ENCODE measurements at places on chromosomes 7 and 10.

DNA sequence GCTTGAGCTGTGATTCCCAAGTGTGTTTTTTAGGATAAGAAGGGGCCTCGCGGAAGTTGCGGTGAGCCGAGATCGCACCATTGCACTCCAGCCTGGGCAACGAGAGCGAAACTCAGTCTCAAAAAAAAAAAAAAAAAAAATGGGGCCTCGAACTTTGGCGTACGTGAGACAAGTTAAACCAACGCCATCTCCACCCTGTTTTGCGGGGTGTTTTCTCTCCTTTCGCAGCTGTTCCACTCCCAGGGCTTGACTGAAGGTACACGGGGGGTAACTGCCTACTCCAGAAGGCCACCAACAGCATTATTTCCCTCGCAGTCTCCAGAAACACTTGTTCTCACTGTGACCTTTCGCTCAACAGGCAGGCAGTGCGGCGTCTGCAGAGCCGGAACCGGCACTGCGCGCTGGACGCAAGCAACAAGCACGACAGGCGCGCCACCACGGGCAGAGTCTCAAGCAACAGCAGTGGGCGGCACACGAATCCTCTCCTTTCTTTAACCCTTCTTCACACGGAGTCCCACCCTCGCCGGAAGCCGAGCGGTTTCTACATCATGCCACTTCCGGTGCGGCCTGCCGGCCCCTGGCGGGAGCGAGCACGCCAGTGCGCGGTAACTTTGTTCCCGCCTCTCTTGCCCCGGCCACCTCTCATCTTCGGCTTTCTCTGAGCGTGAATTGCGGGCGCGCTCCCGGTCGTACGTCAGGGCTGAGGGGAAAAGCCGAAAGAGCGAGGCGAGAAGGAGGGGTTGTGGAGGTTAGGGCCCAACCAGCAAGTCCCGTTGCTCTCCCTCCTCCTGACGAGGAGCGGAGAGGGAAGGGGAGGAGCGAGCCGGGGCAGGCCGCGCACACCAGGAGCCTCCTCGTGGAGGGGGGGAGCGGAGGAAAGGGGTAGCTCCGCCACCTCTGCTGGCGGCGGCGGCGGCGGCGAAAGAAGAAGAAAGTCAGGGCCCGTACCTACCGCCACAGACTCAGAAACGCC is 814 bp upstream of the CDK13 start:
- DNase-seq: peak; percentile 99

DNA sequence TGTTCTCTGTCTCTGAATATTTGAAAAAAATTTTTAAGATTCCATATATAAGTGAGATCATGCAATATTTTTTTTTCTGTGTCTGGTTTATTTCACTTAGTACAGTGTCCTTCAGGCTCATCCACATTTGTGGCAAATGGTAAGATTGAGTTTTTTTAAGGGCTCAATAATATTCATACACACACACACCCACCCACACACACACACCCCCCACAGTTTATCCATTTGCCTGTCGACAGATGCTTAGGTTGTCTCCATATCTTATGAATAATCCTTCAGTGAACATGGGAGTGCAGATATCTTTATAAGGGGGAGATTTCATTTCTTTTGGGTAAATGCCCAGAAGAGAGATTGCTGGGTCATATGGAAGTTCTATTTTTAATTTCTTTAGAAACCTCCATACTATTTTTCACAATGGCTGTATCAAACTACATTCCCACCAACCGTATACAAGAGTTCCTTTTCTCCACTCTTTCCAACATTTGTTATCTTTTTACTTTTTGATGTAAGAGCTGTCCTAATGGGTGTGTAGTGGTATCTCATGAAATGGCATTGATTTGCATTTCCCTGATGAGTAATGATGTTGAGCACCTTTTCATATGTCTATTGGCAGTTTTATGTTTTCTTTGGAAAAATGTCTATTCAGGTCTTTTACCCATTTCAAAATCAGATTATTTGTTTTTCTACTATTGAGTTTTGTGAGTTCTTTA is 35.0 kb downstream of the AUTS2 start:
- no peak for DNase-seq

DNA sequence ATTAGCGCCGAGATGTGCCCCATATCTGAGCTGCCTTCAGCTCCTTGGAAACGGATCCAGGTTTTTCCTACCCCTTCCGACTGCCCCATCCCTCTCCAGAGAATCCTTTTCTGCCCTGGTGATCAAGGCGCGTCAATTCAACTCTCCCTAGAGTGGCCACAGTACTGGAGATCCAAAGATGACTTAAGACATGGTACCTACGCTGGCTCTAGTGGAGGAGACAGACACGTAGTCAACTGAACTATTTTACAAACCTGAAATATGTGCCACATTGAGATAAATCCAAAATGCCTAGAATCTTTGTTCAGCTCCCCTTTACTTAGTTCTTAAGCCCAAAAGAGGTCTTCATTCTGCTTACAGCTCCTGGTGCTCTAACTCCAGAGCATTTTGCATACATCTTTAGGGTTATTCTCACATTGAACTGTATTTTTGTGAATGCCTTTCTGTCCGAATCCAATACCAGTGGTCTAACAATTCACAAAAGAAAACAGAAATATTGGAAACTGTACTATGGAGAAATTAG is 444 bp upstream of the TNPO3 start:
- no peak for DNase-seq

- DNase-seq: no peak
Measured at GRCh38 chr7:95191795-95192194, 132.5 kb downstream of the PON1 start.

- DNase-seq: no peak
Measured at GRCh38 chr10:91590142-91590903, 42.5 kb downstream of the PPP1R3C start.

GRCh38 chr7:139958599-139959284 is 104.0 kb downstream of the PARP12 start:
- DNase-seq: no peak

- DNase-seq: peak; percentile 70
Measured at GRCh38 chr10:119859420-119860258, 13.0 kb downstream of the MCMBP start.

- no peak for DNase-seq
Measured at GRCh38 chr7:80216996-80217842, 82.6 kb downstream of the GNAI1 start.

DNA sequence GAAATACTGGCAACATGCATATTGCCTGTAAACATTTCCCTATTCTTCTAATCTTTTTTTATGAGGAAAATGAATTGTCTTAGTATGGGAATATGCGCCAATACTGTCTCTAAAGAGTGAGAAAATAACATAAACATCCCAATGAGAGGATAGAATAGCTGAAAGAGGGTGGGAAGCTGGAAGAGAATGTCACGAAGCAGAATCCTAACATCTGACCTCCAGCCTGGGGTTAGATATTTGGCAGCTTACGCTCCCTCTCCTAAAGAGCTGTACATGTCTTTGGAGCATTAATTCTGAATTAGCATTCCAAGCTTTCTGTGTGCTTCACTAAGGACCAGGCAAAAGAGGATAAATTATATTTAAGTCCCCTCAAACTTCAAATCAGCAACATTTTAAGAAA is 31.6 kb upstream of the SLC16A12 start:
- DNase-seq: no peak

- DNase-seq: no peak
Measured at GRCh38 chr7:99422625-99423024, 13.9 kb downstream of the BUD31 start.

DNA sequence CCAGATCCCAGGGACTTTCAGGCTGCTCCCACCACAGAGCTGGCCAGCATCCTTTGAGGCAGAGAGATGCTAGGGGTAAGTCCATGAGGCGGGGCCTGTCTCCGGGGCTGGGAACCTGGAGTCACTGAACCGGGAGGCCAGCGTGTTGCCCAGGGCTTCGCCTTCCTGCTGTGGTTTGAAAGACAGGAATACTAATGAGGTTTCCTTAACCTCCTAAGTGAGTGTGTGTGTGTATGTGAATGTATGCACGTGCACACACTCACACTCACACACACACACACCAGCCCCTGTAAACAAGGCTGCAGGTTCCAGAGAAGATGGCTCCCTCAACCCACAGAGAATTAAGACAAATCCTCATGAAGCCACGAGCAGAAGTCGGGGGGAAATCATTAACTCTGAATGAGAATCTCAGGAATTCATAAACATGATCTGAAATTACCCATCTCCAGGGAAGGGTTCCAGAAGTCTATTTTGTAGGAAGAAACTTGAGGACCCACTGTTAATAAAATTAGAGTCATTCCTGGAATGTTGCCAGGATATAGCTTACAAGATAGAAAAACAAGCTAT is 20.3 kb upstream of the PFKP start:
- DNase-seq: no peak

DNA sequence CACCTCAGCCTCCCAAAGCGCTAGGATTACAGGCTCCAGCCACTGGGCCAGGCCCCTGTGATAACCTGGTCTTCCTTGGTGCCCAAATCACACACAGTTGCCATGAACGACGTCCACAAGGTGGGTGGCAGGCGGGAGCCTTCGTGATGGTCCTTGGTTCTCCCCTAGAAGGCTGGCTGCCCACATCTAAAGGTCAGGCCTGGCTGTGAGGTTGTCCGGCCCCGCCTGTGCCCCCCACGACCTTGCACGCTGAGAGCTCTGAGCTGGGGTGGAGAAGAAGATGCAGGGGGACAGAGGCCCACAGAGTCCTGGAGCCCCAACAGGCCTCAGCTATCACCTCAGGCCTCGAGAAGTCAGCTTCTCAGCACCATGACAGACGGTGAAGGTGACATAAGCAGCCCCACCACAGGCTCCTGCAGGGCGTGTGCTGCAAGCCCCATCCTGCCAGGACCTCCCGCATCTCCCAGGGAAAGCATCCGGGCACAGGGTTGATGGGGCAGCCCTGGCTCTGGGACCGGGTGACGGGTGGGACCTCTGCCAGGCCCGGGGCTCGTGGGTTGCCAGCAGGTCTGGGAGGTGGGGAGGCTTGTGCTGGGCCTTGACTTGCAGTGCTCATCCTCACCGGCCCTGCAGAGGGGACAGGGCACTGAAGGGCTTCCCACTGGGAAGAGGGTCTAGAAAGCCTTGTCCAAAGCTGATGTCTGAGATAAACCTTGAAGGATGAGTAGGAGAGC is 217.4 kb downstream of the WDR37 start:
- DNase-seq: no peak

- no peak for DNase-seq
Measured at GRCh38 chr10:102185811-102186527, 33.8 kb downstream of the NOLC1 start.

DNA sequence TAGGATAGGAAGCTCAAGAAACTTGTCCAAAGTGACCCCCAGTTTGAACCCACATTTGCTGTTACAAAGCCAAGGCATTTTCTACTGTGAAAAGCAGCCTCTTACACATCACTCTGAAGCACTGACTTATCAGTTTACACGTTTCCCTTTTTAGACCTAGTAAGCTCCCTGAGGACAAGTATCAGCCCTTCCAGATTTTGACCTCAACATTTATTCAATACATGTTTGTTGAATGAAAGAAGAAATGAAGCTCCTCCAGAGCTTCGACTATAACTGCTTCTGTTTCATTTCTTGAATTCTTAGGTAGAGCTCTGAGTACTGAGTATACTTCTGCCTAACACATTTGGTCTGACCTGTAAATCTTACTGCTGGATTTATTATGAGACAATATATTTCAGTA is 2.7 kb downstream of the WASL start:
- no peak for DNase-seq

- DNase-seq: no peak
Measured at GRCh38 chr10:91797048-91797690, 1.1 kb upstream of the TNKS2 start.

GRCh38 chr10:48626986-48627731 is 22.3 kb upstream of the ARHGAP22 start:
- DNase-seq: peak; percentile 23

GRCh38 chr10:112535531-112535951 is 88.5 kb downstream of the VTI1A start:
- no peak for DNase-seq

DNA sequence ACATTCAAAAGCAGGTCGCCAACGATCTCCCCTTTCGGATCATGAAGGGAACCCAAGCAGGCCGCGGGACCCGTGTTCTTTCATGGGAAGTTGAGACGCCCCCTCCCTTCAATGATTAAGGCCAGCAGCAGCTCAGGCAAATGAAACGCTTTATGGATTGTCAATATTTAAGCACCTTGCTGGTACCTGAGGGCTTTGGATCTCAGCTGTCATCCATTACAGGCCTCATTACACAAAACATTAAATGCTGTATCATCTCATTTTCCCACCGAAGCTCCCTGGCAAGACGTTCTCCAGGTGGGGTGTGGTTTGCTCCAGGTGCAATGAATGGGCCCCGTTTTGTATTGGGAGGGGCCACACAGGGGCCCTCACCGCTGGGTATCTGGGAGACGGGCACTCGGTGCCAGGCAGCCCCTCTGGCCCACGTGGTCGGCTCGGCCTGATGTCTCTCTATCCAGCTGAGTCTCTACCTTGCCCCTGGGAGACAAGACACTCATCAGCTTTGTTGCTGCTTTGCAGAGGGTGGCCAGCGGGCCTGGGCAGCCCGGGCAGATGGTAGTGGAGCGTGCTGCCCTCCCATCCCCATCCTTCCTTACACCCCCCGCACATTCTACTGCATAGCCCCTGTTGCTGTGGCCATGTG is 456.1 kb upstream of the FOXK1 start:
- DNase-seq: no peak

- DNase-seq: no peak
Measured at GRCh38 chr10:25562547-25562946, 371.5 kb upstream of the MYO3A start.

- DNase-seq: no peak
Measured at GRCh38 chr10:126508535-126509040, 120.3 kb upstream of the ADAM12 start.

GRCh38 chr7:124072603-124073309 is 39.9 kb upstream of the TMEM229A start:
- peak; percentile 74 for DNase-seq

- no peak for DNase-seq
Measured at GRCh38 chr7:74215921-74216320, 6.1 kb downstream of the LAT2 start.
